ENCODE measurements at places on chromosomes 12 and 14.

- DNase-seq, result no peak
Measured at GRCh38 chr12:39102474-39103209, 197.3 kb upstream of the CPNE8 start.

DNA sequence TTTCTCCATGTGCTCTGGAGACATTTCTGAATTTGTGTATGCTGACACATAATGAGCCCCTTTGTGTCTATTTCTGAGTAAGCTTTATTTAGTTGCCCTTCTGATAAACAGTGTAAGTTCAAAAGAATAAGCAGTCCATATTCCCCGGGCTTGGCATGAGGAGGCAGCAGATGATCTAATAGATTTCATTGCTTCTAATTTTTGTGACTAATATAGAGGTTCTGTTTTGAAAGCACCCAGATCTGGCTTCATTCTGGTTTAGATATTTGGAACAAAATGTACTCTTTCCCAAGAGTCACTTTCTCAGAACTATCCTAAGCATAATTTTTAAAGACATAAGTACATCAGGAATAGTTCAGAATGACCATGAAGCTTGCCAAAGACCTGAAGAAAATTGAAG, 290.9 kb downstream of the BTG1 start:
- no peak for DNase-seq

DNA sequence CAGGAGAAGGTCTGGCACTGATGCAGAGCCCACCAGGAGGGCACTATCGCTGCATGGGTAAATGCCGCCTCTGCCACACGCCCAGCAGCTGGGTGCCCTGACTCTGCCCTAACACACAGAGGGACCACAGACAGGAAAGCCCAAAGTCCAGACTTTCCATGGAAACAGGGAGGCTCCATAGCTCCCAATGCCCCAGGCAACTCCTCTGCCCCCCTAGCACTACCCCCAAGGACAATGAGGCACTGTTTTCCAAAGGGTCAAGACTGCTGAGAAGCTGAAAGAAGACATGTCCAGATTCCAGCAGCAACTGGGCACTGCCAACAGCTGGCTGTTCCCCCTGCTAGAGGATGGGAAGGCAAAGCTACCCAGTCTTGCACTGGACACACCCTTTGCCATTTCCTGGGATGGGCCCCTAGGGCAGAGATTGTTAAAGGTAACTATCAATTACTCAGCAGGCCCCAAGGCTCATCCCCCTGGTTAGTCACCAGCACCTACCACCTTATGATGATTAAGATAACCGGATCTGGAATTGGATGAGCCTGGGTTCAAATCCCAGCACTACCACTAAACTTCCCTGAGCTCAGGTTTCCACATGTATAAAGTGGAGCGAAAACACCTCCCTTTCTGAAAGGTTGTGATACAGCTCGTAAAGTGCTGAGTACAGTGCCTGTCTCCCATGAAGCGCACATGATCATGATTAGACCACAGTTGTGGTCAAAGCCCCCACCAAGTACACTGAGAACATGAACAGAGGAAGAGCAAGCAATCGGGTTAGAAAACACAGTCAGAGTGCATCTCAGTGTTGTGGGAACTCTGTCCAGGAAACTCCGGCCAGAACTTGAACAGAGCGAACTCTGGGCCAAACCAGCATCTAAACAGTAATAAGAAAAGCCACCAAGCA, 3.3 kb downstream of the PXN start:
- DNase-seq, result no peak

DNA sequence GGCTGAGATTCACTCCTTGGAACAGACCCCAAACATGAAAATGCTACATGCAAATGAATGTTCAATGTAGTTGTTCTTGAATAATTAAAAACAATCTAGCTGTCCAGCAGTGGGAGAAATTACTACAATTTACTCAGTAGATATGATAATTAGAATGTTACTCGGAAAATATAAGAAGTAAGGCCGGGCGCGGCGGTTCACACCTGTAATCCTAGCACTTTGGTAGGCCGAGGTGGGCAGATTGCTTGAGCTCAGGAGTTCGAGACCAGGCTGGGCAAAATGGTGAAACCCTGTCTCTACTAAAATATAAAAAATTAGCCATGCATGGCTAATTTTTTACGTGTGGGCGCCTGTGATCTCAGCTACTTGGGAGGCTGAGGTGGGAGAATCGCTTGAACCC, 15.3 kb upstream of the PTGER2 start:
- no peak for DNase-seq

DNA sequence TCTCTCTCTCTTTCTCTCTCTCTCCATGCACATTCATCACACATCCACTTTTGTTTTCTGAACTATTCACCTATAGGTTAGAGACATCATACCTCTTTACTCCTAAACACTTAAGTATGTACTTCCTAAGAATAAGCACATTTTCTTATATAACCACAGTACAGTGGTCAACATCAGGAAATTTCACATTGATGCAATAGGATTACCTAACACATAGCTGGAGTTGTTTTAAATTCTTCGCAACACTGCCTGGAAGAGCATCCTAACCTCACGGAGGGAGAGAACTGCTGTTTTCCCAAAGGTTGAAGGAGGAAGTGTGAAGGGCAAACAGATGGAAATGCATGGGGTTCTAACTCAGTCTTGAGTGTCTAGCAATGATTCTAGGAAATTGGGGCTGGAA, 159.2 kb downstream of the SYT1 start:
- DNase-seq, result no peak

DNA sequence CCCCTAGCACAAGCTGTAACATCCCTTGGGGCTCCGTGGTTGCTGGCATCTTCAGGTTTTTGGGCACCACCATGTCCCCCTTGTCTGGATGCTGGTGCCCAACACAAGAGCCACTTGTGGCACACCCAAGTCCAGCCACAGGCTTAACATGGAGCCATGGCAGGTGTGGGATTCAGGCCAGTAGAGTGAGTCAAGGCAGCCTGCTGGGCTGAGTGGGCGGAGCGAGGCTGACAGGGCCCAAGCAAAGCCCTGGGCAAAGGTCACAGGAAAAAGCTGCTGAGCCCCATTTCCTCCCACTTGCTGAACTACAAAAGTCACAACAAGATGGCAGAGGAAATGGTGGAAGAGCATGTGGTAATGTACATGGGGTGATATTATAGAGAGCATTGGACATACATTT, 950.7 kb upstream of the FLRT2 start:
- DNase-seq, result no peak

GRCh38 chr14:102225936-102226335, 79.0 kb downstream of the MOK start:
- no peak for DNase-seq

GRCh38 chr12:121534495-121535148, 46.2 kb downstream of the KDM2B start:
- peak; percentile 53 for DNase-seq

GRCh38 chr14:61885203-61885961, 123.2 kb downstream of the SNAPC1 start:
- no peak for DNase-seq

DNA sequence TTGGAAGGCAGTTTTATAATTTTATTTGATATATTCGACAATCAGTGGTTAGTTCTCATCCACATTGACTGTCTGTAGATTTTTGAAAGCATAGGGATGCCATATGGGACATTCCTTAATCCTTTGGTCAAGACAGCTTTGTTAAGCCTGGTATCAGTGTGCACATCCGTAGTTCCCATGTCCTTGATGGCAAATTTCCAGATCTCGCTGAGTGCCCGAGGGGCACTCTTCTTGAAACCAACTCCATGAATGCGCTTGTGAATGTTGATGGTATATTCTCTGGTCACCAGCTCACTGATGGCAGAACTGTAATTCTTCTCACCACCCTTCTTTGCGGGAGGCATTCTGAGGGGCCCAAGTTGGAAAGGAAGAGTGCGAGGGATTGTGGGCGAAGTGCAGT, 6.1 kb upstream of the DENND5B start:
- DNase-seq, result no peak

DNA sequence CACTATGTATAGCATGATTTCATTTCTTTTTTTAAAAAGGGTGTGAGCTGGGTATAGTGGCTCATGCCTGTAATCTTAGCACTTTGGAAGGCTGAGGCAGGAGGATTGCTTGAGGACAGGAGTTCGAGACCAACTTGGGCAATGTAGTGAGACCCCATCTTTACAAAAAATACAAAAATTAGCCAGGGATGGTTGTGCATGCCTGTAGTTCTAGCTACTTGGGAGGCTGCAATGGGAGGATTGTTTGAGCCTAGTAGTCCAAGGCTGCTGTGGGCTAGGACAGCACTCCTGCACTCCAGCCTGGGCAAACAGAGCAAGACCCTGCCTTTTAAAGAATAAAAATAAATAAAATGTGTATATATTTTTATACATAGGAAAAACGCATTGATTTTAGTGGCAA, 43.0 kb downstream of the DIP2B start:
- DNase-seq, result no peak

DNA sequence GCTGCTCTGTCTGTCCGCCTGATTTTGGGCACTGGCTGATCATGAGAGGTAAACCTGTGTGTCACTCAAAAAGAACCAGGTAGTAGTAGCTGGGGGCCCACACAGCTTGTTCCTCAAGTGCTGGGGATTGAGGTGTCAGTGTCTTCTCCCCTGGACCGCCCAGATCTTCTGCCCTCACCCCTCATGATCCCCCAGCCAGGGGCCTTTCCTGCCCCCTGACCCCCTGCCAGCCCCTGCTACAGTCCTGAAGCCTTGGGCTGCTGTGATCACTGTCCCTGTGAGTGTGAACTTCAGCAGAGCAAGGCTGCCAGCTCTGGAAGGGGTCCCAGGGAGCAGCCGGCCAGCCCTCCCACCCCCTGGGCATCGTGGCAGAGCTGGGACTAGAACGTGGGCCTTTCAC, 11.4 kb downstream of the WSCD2 start:
- no peak for DNase-seq

DNA sequence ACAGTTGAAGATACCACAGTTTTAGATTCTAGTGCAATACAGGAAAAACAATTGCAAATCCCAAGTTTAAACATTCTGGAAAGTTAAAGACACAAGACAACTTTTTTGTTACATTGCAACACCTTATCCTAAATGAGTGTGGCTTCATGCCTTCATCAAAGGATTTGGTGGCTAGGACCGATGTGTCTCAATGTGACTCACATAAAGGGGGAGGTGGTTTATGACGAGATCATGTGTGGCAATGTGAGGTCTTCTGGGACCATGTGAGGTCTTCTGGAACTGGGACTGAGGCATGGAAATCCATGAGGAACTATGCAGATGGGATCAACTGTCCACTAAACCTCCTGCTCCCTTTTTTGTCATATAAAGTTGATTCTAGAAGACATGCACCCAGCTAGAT, 166.2 kb downstream of the PAX9 start:
- DNase-seq, result no peak

DNA sequence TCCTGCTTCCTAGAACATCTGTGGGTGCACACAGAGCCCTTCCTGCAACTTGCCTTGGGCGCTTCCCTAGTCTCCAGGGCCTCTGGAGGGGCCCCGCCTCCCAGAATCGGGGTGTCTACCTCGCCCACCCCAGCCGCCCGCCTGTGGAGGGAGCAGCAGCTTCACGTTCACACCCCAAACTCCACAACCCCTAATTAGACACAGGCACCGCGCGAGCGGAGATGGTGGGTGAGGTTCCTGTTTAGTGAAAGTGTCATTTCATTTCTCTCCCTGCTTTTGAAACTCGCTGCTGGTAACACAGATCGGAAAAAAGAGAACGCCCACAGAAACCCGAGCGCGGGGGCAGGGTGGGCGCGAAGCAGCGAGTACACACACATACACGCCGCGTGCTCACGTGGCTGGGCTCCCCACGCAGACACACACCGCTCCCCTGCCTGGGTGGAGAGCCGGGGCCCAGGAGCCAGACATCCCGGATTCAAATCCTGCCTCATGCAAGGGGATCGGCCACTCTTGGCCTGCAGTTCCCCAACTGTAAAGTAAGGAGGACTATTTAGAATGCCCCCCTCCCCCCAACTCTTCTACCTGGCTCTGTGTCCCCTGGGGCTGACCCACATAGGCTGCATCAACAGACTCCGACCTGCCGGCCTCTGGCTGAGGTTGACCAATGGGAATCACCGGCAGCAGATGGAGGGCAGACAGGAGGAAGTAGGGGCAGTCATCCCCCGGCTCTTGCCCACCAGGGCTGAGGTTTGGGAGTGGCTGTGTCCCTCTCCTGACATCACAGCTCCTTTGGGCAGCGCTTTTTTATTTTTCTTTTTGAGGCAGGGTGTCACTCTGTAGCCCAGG, 79.2 kb upstream of the NCOR2 start:
- DNase-seq, result no peak

DNA sequence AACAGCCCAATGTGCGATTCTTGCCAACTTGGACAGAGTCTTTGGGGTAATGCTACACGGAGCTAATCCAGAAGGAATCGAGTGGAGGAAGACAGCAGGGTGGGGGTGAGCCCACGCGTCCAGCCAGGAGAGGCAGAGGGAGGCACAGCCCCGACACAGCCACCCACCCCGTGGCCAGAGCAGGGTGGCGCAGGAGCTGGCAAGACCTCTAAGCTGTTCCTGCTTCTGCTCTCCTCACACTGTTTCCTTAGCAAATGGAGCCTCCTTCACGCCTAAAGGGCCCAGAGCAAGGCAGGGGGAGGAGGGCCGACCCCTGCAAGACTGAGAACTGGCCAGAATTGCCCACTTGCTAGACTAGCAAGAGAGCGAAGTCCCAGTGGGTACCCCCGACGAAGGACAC, 91.5 kb downstream of the FBXL14 start:
- DNase-seq, result no peak

DNA sequence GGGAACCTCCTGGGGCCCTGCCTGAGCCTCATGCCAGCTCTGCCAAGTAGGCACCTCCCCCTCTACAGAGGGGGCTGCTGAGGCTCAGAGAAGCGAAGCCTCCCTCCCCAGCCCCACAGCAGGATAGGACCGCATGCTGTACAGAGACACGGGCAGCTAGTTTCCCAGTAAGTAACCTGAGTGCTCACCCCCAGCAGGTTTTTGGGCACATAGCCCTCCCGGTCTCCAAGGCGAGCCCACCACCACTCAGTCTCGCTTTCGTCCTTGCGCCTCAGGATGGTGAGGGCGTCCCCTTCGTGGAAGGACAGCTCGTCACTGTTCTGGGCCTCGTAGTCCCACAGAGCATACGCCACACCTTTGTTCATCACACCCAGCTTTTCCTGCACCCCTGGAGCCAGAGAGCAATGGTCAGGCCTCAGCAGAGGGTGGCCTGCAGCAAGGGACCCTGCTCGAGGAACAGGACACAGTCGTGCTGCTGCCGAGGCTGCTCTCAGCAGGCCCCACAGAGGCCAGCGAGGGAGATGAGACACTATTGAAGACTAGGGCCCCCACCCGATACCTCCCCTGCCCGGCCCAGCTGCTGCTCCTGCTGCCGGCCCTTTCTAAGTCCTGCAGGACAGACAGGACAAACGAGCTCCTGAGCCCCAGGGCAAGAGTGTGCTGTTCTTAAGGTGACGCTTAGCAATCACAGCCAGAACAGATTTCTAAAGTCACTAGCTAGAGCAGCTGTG, 20.4 kb downstream of the ZFYVE21 start:
- DNase-seq, result no peak

DNA sequence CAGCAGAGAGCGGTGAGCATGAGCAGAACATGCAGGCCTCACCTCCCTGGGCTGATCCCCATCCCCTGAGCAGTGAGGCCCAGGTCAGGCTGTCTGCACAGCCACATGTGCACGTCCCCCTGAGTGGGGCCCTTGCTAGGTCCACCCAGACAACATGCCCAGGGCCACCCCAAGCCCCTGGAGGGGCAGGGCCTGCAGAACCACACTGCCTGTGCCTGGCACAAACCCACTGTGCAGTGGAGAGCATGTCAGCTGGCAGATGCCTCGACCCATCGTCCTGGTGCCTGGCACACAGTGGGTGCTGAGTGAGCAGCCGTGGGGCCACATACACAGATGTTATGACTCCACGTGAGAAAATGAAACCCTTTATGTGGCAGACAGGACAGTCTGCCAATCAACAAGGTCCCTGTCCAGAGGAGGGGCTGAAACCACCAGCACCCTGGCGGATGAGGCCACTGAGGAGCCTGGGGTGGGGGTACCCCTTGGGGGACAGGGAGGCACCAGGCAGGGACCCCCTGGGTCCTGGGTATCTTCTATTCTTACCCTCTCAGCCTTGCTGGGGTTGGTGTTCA, 8.3 kb downstream of the ANHX start:
- DNase-seq, result no peak
